ENCODE measurements at places on chromosomes 16 and 17.

- no peak for DNase-seq
These were observed 15.8 kb upstream of the KANSL1 start for GRCh38 chr17:46208997-46209396.

- no peak for DNase-seq
These were observed 194.4 kb downstream of the MAP2K6 start for GRCh38 chr17:69608808-69609472.

GRCh38 chr17:76500074-76500746 lies 1.0 kb downstream of the RHBDF2 start:
- no peak for DNase-seq

DNA sequence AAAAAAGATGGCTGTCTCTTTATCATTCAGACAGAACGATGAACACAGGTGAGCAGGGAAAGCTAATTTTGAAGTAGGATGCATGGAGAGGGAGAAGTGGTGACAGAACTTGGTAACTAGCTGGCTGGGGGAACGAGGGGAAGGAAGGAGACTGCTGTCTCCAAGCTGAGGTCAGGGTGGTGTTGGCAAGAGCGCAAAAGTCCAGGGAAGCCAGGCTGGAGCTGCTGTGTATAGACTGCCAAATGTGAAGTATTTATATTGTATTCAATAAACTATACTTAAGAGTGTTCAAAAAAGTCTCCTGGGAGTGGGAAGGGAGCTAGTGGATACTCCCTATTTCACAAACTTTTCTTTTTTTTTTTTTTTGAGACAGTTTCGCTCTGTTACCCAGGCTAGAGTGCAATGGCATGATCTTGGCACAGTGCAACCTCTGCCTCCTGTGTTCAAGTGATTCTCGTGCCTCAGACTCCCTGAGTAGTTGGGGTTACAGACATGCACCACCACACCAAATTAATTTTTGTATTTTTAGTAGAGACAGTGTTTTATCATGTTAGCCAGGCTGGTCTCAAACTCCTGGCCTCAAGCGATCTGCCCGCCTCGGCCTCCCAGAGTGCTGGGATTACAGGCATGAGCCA lies 8.2 kb downstream of the TMEM106A start:
- DNase-seq: no peak

DNA sequence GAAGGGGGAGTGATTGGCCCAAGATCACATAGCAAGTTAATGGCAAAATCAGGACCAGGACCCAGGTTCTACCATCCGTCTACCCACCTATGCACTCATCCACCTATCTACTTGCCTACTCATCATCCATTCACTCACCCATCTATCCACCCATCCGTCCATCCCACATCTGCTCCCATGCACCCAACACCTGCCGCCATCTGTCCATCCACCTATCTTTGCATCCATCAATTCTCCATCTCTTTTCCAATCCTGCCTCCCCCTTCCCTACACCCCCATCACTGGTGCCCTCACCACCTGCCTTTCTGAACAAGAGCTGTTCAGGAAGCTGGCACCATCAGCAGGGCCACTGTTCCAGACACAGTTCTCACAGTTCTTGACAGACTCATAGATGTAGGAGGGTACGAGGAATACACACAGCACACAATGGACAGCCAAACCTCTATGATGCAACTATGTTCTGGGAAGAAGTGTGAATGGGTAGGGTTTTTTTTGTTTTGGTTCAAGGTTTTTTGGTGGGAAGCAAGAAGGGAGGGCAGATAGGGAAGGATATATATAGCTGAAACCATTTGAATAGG lies 4.5 kb downstream of the SAMD14 start:
- DNase-seq: no peak

GRCh38 chr17:10992106-10992880 lies 154.4 kb upstream of the PIRT start:
- DNase-seq: no peak

DNA sequence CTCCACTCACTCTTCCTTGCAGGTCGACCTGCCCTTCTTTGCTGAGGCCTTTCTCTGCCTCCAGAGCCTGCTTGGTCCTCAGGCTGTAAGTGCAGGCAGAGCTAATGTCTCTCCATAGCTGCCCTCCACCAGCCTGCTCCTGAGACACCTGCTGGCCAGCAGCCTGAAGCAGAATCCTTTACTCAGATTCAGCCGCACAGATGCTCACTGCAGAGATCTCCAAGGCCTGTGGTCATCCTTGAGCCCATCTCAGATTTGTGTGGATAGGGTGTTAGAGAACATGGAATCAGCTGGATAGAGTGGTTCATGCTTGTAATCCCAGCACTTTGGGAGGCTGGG lies 11.5 kb downstream of the DEXI start:
- DNase-seq: no peak

DNA sequence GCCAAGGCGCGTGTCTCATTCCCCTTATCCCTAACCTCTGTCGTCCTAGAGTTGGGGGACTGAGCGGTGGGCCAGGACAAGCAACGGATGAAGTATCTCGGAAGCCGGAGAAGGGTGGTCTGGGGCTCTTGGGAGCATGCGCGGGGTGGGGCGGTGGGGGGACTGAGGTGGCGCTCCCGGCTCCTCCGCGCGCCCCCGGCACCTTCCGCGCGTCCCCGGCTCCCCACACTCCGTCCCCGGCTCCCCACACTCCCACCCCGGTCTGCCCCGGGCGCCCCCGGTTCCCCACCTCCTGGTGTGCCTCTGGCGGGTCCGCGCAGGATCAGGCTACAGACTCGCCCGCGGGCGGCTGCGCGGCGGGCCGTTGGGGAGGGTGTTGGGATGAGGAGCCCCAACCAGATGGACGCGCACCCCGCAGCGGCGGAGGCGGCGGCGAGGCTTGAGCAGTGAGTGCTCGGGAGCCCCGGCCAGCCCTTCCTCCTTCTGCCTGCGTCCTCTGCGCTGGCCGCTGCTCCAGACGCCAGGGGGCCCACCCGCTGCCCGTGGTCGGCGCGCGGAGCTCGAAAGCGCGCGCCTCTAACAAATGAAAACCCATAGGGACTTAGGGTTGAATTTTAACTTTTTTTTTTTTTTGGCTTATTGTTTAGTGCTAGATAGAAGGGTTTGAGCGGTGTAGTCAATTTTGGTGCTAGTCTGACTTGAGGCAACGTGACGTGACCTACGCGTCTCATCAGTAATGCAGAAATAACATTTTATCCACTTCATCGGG lies 5.6 kb upstream of the CRYM start:
- DNase-seq: peak; percentile 90

GRCh38 chr17:6470751-6471521 lies 26.7 kb downstream of the PIMREG start:
- no peak for DNase-seq

- no peak for DNase-seq
These were observed 9.9 kb downstream of the KRTAP9-1 start for GRCh38 chr17:41199421-41200078.

DNA sequence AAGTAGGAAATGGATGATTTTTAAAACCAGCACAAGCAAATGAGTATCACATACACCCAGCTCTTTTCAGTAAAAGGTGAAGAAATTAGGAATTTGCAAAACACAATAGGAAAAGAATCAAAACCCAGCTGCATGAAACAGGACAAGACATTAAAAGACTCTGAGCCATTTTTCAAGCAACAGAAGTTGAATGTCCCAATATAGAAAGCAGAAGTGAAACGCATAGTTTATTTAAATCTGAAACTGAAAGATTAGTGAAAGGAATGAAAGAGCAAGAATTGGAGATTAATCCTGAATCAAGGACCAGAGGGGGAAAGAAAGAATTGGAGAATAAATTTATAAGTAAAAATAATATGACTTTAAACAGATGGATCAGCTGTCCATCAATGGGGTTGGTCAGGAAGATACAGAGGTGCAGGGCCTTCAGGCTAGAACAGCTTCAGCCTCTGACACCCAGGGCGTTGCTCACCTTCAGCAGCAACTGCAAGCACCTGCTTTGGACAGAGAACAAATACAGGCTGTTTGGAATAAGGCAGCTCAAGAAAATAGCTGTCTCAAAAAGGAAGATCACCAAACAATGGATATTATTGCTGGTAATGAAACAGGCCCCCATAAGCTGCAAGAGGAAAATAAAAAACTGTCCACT lies 3.9 kb upstream of the ARHGAP17 start:
- no peak for DNase-seq

- no peak for DNase-seq
These were observed 48.4 kb downstream of the TMEM114 start for GRCh38 chr16:8541868-8542267.

GRCh38 chr16:68355447-68356248 lies 44.8 kb downstream of the PRMT7 start:
- DNase-seq: no peak

DNA sequence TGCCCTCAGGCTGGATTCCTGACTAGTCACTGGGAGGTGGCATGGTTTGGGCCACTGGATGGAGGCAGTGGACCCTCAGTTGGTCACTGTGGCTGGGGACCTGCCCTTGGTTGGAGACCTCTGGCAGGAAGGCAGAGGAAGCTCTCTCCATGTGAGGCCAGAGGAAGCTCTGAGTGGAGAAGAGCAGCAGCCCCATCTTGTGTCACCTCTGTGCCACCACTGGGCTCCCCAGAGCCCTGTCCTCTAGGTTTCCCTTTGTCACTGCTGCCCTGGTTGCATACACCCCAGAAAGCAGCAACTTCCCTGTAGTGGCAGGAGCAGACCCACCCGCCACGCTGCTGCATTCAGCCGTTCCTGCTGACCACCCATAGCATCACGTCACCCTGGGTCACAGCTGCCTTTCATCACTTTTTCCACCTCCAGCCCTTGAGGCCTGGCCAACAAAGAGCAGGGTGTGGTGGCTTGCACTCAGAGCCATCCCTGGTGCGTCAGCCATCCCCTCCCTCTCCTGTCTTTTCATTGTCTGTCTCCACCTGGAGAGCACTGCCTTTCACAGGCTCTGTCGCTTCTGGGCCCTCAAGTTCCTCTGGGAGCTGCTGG lies 11.9 kb downstream of the CTRL start:
- DNase-seq: no peak

GRCh38 chr17:72812823-72813222 lies 279.7 kb downstream of the SLC39A11 start:
- no peak for DNase-seq

- DNase-seq: no peak
These were observed 82.2 kb downstream of the MRM3 start for GRCh38 chr17:864315-864714.

DNA sequence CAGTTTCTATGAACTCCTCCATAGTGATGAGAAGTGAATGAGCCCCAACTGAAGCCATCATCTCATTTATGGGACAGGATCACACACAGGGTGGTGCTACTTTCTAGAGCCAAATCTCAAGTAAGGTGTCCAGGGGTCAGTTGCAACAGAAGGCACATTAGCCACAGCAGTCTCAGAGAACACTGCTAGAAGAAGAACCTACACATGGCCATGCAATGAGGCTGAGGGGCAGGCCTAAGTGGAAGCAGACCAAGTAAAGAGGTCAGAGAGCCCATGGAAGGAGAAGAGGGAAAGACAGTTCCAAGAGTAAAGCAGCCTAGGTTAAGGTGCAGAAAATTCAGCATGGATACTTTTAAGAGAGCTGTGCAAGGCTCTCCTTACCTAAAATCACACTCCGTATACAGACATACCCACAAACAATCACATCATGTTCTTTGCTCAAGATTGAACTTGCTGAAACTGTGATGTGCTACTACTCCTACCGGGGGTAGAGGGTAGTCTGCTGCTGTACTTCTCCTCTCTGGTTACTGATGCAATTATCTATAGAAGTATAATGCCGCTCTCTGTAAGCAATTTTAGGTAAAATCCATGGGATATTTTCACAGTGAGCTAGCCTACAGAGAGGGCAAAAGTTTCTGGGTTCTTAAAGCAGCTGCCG lies 1.7 kb downstream of the ABCA8 start:
- no peak for DNase-seq

GRCh38 chr17:8712698-8713097 lies 31.9 kb downstream of the CCDC42 start:
- no peak for DNase-seq

- no peak for DNase-seq
These were observed 9.4 kb upstream of the CPSF4L start for GRCh38 chr17:73271072-73271471.

DNA sequence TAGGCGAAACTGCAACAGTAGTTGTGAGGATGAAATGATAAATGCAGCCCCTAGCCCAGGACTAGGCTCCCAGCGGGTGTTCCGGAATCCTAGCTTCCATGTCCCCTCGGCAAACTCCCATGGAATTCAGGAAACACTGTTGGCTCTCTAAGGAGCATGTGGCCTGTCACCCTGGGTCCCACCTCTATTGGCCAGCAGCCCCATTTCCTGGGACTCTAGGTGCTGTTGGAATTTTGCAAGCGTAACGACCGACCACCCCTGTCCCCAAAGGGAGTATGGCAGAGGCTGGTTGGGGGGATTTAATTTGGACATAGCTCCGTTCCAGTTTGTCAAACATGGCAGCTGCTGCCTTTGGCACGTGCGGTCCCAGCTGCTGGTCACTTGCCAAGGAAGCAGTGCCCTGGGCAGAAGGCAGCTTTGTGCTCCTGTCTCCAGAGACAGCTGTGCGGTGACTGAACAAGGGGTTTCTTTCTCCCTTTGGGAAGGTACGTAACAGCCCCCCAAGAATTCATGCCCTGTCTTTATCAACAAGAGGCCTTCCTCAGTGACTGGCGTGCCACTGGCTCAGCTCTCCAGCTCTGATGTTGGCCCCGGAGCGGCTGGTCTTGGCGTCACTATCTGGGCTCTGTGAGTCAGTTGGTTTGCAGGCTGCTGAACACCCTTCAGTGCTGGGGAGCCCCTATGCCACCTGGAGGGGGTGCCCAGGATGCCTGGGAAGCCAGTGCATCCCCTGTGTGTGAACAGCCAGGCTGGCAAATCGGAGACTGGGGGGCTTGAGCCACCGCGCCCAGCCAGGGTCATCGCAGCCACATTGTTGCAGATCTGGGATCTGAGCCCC lies 235.2 kb upstream of the TNRC6C start:
- DNase-seq: no peak

DNA sequence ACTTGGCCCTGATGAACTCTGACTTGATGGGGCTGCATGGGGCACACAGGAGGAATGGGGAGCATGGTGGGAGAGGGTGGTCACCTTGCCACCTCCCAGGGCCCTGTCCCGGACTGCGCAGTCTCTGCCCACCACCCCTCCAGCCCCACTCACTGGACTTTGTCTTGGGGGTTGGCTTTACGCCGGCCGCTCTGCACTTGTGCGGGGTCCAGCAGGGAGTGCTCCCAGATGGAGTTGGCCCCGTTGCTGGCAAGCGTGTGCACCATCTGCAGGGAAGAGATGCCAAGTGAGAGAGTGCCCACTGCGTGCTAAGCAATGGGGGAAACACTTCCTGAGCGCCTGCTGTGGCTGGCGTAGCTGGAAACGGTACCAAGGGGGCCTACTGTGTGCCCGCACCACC lies 6.7 kb downstream of the GIT1 start:
- DNase-seq: no peak

GRCh38 chr16:78866521-78866920 lies 734.0 kb downstream of the MAF start:
- DNase-seq: no peak

All from upper lobe of left lung (tissue), 6 donors.